ENCODE measurements at places on chromosomes 16 and 17. TPM values are rescaled to one million over a fixed set of nuclear protein-coding genes. Genes with fewer than 3 reads are reported as not detected.

GRCh38 chr17:41018541-41018940 is 8.5 kb downstream of the KRTAP1-5 start:
- DNase-seq = no peak

GRCh38 chr17:76410328-76410965 is 26.0 kb downstream of the SPHK1 start:
- peak; percentile 44 for DNase-seq

Gene CLDN9
- 0.75 TPM for total RNA-seq

Gene KRTAP4-1
- total RNA-seq = not detected

Data from upper lobe of right lung (tissue), 1 donor.